SJSA1 (cell line): ENCODE measurements at places on chromosomes 1 and 21. TPM values are rescaled to one million over a fixed set of nuclear protein-coding genes. Genes with fewer than 3 reads are reported as not detected.
A peak's percentile ranks its signal among the peaks of the same experiment; 100 is the strongest.

DNA sequence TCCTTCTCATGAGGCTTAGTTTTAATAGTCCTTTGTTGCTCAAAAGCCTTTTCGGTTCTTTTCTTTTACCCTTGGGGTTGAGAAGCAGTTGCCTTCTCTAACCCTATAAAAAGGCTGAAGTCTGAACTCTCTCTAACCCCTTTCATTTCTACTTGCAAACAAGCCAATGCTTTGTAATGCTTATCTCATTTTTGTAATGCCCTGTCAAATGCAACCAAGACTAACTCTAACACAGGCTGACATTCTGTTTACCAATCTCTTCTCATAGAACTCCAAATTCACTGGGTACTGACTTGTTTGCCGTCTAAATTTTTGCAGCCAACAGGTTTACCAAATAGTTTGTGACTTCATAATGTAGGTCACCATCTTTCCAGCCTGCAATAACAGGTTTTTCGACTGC is 233.9 kb upstream of the SNX7 start:
- no peaks in the 10 kb centered on the region for H3K4me1 ChIP-seq
- H3K27me3 ChIP-seq = no peaks in the 10 kb centered on the region
- H3K36me3 ChIP-seq = no peaks in the 10 kb centered on the region
- H3K27ac ChIP-seq = no peak overlapping the region

The INSRR gene
- total RNA-seq = not detected in 2 replicates

DNA sequence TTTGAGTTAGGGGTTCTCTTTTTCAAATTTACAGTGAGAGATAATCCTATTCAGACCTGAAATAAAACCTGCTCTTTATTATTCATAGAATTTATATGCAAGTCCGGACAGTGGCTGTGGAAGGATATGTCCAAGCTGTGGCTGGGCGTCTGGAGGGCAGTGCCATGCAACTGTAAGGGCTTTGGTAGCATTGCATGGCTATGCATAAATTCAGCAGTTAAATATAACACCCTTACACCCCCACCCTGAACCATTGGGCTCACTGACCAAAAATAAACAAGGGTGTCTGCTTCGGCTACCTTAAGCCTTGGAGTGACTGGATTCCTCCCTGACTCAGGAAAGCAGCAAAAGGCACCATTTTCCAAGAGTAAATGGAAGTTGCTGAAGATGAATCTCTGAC is 5.4 kb downstream of the CHTOP start:
- no peak overlapping the region for H3K4me3 ChIP-seq
- H3K27me3 ChIP-seq = no peaks in the 10 kb centered on the region
- no peak for DNase-seq
- H3K4me1 ChIP-seq = 0 out of 2 replicates have a peak, but pooled peaks cover 3% of the 10 kb centered on the region
- H3K27ac ChIP-seq = no peak overlapping the region
- H3K36me3 ChIP-seq = peaks cover 97% of the 10 kb centered on the region

DNA sequence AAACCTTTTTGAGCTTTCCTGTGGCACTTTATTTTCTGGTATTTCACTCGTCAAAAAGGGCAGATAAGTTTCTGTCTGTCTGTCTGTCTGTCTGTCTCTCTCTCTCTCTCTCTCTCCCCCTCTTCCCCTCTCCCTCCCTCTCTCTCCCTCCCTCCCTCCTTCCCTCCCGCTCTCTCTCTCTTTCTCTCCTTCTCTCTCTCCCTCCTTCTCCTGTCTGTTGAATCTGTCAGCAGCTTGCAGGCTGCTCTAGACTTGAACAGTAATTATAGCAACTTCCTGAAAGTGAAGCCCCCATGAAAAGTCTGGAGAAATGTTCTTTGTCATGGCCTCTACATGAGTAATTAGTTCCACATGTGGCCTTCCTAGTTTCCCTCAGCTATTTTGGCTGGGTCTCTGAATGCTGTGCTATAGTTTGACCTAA is 275.2 kb upstream of the C1orf105 start:
- peaks cover 31% of the 10 kb centered on the region for H3K4me1 ChIP-seq
- peaks cover 22% of the 10 kb centered on the region for H3K36me3 ChIP-seq
- peak overlapping the region; percentile 49 for H3K4me3 ChIP-seq
- peak; percentile 82 for DNase-seq
- H3K27me3 ChIP-seq = no peaks in the 10 kb centered on the region
- H3K27ac ChIP-seq = peak overlapping the region; percentile 91

The IL23R gene
- total RNA-seq = not detected in 2 replicates
